KBM-7 (cell line): ENCODE measurements at places on chromosomes 4 and X.

- DNase-seq = no peak
These were observed 99.6 kb upstream of the SORBS2 start for GRCh38 chr4:185911556-185912064.

DNA sequence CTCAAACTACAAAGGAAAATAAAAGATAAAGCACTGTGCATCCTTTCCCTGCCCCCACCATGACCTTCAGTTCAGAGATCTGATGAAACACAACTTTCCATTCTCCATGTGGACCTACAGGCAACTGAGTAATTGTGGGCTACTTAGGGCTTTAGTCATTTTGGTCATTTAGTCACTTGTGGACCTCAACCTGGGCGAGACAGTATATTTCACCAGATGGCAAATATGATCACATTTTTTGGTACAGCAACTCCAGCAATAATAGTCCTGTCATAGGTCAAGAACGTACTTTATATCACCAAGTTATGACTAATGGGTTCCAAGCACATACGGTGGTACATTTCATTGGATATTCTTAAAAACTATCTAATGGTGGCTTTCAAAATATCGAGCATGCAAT lies 141.2 kb downstream of the PDGFC start:
- no peak for DNase-seq

GRCh38 chr4:167021545-167022155 lies 212.6 kb downstream of the SPOCK3 start:
- DNase-seq = peak; percentile 67

DNA sequence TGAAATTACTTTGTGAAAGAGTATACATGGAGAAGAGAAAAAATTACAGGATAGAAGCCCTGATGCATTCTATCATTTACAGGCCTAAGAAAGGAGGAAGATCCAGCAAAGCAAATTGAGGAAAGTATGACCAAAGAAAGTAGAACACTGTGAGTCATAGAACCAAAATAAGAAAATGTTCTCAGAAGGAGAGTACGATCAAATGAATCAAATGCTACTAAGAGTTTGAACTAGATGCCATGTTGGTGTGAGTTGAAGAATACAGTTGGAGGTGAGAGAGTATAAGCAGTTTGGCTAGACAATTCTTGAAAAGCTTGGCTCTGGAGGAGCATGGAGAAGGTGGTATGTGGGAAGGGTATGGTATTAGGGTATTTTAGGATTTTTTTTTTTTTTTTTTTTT lies 161.8 kb downstream of the RPA4 start:
- DNase-seq = no peak

- peak; percentile 69 for DNase-seq
These were observed 123.5 kb upstream of the JADE1 start for GRCh38 chr4:128686032-128686465.

DNA sequence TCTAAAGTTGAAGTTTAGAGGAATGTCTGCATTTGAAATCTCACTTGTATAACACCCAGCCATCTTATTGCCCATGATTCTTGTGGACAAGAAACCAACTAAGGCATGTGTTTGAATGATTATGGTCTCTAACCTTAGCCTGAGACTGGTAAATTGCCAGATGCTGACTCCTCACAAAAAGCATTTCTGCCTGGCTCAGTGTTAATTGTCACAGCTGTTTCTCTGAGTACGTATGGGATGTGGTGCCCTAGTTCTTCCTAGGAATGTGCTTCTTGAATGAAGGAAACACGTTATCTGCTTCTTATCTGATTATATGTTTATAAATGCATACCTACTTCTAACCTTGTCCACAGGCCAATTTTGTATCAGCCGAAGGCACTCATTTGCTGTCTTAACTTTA lies 63.1 kb upstream of the NDP start:
- DNase-seq = no peak

DNA sequence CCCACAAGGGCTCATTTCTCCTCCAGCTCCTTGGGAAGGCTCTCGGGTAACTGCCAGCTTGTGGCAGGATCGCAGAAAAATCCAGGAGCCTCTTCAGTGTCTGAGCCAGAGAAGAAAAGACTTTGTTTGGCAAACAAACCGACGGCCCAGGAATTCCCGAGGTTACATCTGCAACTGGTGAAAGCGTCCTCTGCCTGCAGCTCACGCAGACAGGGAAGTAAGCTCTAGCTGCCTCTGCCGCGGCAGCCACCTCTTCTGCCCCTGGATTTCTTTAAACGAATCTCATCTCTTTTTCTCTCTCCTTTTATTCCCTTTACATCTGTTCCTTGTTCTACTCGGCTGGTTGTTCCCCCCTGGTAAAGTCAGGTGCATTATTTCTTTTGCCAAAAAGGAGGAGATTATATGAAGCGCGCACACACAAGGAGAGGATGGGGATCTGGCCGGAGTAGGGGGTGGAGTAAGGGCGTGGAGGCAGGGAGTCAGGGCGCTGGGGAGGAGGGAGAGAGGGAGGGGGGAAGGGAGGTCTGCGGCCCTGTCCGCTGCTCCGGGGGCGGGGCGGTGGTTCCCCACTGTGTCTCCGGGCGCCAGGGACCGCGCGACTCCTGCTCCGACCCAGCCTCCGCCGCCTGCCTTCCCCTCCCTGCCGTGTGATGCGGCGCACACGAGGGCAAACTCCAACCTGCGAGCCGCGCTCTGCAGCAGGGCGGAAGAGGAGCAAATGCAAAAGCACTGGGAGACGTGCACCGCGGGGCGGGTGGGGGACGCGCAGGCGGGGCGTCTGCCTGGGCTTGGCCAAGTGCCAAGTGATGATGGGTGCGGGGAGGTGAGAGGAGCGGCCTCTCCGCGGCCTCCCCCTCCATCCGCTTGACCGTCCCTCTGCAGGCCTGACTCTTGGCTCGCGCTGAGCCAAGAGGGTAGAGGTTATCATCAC lies at the start of gene DCHS2:
TSS of gene DCHS2 (minus strand) at position 459 of the 931 bp plus-strand sequence. CDS start at position 15, 444 bp downstream.
- DNase-seq = peak; percentile 31

- no peak for DNase-seq
These were observed 123.8 kb upstream of the CXCL13 start for GRCh38 chr4:77481856-77482255.

DNA sequence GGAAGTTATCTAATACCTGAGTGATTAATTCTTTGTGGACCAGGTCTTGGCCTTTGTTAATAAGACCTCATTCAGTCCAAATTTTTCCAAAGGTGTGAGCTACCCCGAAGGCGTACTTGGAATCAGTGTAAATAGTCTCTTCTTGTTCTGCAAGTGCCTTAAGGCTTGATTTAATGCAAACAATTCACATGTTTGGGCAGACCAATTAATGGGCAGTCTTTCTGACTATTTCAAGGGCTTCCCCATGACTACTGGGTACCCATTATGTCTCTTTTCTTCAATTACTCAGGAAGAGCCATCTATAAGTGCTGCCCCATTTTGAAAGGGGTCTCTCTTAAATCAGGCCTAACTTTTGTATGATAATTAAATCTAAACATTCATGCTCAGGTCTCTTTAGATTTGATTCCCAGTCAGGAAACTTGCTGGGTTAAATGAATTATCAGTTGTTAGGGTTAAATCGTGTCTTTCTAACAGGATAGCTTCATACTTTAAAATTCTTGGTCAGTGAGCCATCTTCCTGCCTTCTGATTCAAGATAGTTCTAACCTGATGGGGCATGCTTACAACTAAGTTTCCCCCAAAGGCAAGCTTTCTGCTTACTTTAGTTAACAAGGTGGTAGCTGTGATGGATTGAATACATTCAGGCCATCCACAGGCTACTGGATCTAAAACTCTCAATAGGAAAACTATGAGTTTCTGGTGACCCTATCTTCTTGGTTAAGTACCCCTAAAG lies 179.6 kb downstream of the CCNG2 start:
- no peak for DNase-seq

DNA sequence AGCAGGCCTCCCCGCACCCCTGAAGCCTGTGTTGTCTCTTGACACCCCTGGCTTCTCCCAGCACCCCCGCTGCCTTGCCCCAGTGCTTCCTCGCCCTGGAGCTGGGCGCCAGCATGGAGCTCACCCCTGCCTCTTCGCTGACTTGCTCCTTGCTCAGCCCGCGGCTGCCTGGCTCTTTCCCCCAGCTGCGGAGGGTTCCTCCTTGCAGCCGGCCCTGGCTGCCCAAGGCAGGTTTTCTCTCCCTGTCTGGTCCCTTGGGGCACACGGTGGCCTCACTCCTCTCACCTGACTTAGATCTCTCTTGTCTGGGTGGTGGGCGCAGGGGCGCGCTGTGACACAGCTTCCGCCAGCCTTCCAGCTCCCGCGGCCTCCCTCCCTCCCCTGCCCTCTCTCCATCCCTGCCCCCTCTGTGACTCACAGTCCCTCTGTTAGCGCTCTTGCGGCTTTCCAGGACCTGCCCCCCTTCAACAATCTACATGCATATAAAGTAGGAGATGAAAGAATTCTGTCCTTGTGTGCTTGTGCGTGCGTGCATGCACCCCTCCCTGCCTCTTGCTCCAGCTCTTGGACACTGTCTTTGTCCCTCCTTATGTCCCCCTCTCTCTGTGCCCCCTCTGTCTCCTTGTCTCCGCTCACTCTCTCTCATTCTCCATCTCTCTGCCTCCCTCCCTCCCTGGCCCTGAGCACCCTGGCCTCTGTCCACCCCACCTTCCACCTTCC lies 2.2 kb downstream of the PLXNB3 start:
- peak; percentile 82 for DNase-seq

GRCh38 chr4:149791851-149792250 lies 23.8 kb downstream of the IQCM start:
- no peak for DNase-seq

GRCh38 chrX:26026179-26026578 lies 112.0 kb upstream of the MAGEB18 start:
- no peak for DNase-seq

GRCh38 chrX:133495464-133496391 lies 80.4 kb upstream of the GPC4 start:
- DNase-seq = no peak

DNA sequence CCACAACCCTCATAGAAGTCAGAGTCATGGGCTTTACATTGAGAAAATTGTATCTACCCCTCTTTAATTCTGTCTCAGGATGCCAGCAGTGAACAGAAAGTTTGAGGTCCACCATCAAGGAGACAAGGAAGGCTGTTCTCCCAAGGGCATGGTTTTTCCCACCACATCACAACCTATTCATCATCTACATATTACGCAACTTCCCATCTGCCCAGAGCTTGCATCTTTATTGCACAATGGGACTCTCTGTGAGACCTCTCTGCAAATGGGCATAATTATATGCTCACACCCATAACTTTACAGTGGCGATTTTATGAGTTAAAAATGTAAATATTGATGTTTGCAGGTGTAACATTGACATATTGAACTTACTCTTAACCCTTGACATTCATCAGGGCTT lies 38.9 kb downstream of the PAGE2 start:
- peak; percentile 24 for DNase-seq

GRCh38 chr4:76745240-76745639 lies 152.7 kb downstream of the SOWAHB start:
- no peak for DNase-seq

GRCh38 chrX:26192204-26192603 lies at the start of gene MAGEB6:
MAGEB6 (plus strand) TSS chrX:26192440; CDS start chrX:26193847, 1,407 bp downstream.
- peak; percentile 3 for DNase-seq

GRCh38 chrX:6149060-6149872 lies 79.4 kb downstream of the NLGN4X start:
- no peak for DNase-seq

DNA sequence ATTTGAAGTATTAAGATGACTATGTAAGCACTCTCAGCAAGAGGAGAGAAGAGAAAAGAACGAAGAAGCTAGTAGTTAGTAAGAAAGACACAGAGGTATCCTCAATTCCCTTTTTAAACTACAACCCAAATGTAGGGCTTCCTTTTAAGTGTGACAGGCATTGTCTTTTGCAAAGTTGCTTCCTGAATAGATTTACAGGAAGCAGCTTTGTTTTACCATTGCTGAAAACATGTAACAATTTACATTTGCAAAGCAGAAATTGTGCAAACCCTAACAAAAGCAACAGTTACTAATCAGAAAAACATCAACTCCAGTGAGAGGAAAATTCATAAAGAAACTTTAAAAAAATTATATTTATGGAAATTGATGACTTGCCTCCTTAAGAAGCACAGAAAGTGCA lies 96.4 kb downstream of the FAM13A start:
- DNase-seq = peak; percentile 61

GRCh38 chrX:129823115-129823514 lies 20.6 kb downstream of the ZDHHC9 start:
- peak; percentile 77 for DNase-seq

GRCh38 chr4:3009422-3009821 lies 46.1 kb downstream of the GRK4 start:
- DNase-seq = peak; percentile 10
